ENCODE measurements at places on chromosomes 5 and 9.

- DNase-seq: no peak
Observed at GRCh38 chr5:760363-761058, 24.0 kb downstream of the ZDHHC11B start.

DNA sequence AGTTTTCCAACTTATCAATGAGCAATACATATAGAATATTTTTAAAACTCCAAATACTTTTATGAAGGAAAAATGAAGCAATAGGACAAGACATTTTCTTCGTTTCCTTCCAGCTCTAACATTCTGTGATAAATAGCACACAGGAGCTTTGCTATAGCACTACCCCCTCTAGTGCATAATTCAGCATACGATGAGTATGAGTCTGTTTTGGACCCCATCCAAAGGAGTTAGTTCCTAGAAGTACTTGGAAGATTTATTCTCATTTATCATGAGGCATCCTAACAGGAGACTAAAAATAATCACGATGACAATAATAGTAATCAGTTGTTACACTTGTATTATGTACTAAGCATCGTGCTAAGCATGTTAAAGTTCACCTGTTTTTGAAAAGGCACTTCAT lies 1061.3 kb upstream of the DMAC1 start:
- DNase-seq: no peak

GRCh38 chr9:77224746-77225312 lies 47.5 kb downstream of the VPS13A start:
- DNase-seq: peak; percentile 19

GRCh38 chr5:80711938-80712337 lies 57.2 kb upstream of the DHFR start:
- DNase-seq: peak; percentile 17

GRCh38 chr5:148828511-148829247 lies 2.3 kb downstream of the ADRB2 start:
- peak; percentile 43 for DNase-seq

GRCh38 chr5:59094864-59095263 lies 512.0 kb downstream of the RAB3C start:
- DNase-seq: no peak

- no peak for DNase-seq
Observed at GRCh38 chr5:53265043-53265442, 155.5 kb upstream of the MOCS2 start.

DNA sequence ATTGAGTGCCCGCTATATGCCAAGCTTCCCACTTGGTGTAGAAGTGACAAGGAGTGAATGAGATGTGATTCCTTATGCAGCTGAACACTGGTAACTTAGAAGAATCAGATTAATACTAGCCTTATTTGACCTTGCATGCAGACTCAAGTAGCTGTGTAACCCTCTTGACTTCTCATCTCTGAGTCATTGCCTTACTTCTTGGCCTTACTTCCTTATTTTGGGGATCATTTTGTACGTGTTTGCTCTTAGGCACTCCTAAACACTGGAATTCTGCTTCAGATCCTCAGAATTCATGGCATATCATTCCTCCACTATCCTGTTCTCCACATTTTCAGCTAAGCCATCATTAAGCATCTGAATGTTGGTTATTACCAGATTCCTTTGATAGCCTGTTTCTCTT lies 948.9 kb upstream of the ARRDC3 start:
- DNase-seq: peak; percentile 9

- no peak for DNase-seq
Observed at GRCh38 chr5:75498208-75498777, 13.1 kb downstream of the CERT1 start.

DNA sequence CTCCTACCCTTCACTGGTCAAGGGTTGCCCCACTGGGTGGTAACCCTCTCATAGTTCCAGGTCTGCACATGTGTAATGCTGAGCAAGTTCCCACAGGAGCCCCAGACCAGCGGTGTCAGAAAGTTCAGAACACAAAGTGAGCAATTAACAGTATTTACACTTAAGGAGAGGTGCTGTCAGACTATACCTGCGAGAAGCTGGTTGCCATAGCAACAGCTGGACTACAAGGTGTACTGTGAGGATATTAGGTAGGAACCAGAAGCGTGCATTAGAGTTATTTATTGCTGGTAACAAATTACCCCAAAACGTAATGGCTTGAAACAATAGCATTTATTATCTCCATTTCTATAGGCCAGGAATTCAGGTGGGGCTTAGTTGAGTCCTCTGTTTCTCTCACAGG lies 317.0 kb upstream of the RPS23 start:
- no peak for DNase-seq

- DNase-seq: no peak
Observed at GRCh38 chr5:12093586-12093985, 189.3 kb upstream of the CTNND2 start.

GRCh38 chr5:154390096-154390495 lies 55.7 kb upstream of the SAP30L start:
- DNase-seq: no peak

GRCh38 chr9:36867241-36867640 lies 166.8 kb downstream of the PAX5 start:
- DNase-seq: no peak

- peak; percentile 89 for DNase-seq
Observed at GRCh38 chr9:105127863-105128220, 116.6 kb upstream of the SLC44A1 start.

DNA sequence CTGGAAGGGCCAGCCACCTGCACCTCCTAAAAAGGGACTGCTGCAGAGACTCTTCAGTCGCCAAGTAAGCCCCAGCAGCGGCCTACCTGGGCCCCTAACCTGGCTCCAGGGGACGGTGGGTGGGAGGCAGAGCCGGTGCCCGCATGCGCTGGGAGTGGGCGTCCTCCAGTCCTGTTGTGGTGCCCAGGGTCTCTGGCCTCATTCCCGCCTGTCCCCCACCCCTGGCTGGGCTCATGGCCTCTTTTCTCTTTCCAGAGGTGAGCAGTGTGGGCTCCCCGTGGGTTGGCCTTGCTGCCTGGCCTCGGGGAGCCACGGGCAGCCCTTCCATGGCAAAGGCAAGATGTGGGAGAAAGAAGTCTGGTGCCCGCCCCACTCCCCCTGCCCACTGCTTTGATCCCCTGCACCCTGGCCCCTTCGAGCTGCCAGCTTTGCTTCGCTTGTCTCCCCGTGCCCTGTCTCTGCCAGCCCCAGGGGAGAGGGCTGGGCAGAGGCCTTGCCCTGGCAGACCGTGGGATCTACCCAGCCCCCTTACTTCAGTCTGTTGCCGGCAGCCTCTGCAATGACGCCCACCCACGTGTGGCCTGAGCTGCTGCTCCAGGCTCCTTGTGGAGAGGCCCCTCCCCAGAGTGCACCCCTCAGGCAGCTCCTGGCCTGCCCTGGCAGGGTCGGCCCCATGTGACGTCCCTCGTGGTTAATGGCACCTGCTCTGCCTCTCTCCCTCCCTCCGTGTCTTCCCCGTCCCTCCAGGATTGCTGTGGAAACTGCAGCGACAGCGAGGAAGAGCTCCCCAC lies 5.4 kb upstream of the PRR7 start:
- no peak for DNase-seq

DNA sequence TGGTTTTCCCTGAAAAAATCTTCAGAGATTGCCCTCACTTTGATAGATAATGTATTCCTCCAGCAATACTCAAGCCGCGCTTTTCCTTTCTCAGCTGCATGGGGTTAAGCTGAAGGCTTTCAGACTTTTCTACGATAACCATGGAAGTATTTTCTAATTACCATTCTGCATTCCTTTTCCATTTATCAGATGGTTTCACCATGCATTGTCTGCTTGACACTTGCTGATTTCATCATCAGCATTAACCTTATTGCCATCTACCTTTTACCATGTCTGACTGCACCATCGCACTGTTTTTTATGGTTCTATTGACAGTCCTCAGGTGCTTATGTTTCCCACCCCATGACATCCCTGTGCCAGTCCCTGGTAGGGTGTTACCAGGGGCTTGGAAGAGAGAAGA lies 91.6 kb downstream of the DMAC1 start:
- no peak for DNase-seq

DNA sequence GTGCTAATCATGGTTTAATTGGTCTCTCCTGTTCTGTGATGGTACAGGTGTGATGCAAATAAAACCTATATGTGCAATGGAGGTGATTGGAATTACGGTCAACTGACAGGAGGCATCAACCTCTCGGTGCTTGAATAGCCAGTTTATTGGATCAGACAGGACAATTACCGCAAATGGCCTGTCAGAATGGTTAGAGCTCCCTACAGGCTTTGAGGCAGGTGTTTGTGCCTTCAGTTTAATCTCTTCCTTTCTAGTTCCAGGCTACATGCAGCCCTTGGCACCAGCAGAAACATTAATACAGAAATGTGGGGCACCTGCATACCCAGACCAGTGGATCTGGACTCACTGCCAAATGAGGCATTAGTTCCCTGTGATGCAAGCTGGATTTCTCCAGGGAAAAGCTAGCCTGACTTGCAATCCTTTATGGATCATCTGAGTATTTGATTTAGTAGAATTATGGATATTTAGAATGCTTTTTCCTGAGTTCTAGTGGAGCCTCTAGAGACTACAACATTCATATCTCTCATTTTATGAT lies 128.6 kb downstream of the MAT2B start:
- DNase-seq: no peak

GRCh38 chr5:60568646-60569045 lies 131.3 kb downstream of the DEPDC1B start:
- DNase-seq: no peak

- no peak for DNase-seq
Observed at GRCh38 chr9:36938617-36939016, 95.5 kb downstream of the PAX5 start.

- no peak for DNase-seq
Observed at GRCh38 chr9:106682420-106682819, 180.5 kb upstream of the ZNF462 start.

GRCh38 chr5:151257731-151258181 lies 4.8 kb downstream of the GM2A start:
- no peak for DNase-seq

DNA sequence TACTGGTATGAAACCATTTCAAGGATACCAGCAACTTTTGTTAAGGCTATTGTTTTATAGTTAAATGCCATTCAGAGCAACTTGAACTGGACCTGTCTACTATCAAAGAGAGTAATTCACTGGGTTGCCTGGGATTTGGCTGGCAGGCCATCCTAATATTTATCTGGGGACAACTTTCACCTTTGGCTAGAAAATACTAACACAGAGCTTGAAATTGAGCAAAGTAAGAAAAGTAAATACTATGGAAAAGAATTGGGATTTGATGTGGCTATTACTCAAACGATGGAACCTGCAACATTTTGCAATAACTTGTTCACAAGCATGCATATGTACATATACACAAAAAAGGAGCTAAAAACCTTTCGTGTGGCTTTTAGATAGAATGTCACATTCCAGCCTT lies 191.3 kb downstream of the DENND1A start:
- no peak for DNase-seq

GRCh38 chr5:107853696-107854095 lies 183.0 kb upstream of the EFNA5 start:
- no peak for DNase-seq

DNA sequence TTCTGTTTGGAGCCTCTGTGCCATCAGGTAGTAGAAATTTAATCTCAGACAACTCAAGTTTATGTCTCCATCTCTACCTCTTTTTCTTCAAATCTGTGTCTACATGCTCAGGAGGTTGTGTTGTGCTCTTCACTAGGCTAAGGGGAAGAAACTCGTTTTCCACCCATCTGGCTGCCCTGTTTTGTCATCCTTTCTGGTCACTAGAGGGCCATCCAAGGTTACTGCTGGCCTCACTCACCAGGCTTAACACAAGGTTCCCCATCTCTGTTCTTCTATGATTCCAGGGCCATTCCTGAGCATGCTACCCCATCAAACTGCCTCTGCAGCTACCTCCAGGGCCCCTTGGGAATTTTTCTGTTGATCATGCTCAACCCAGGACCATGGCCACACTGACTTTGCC lies 213.3 kb upstream of the FBXL7 start:
- peak; percentile 12 for DNase-seq

- peak; percentile 99 for DNase-seq
Observed at GRCh38 chr9:297104-297972, 82.7 kb downstream of the DOCK8 start.

DNA sequence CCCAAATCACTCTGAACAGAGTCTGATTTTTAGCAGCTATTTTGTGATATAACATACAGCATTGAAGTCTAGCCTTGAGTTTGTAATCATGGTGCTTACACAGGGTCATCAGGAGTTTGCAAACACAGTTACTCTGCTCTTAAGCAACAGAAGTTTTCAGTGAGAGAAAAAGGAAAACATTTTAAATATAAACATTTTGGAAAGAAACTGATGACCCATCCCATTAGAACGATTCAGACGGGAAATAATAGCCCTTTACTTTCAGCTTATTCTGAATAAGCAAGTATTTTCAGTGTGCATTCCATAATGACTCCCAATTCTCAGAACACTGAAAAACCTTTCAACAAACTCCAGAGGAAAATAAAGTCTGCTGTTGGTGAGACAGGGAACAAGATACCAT lies 46.7 kb upstream of the TMC1 start:
- no peak for DNase-seq

DNA sequence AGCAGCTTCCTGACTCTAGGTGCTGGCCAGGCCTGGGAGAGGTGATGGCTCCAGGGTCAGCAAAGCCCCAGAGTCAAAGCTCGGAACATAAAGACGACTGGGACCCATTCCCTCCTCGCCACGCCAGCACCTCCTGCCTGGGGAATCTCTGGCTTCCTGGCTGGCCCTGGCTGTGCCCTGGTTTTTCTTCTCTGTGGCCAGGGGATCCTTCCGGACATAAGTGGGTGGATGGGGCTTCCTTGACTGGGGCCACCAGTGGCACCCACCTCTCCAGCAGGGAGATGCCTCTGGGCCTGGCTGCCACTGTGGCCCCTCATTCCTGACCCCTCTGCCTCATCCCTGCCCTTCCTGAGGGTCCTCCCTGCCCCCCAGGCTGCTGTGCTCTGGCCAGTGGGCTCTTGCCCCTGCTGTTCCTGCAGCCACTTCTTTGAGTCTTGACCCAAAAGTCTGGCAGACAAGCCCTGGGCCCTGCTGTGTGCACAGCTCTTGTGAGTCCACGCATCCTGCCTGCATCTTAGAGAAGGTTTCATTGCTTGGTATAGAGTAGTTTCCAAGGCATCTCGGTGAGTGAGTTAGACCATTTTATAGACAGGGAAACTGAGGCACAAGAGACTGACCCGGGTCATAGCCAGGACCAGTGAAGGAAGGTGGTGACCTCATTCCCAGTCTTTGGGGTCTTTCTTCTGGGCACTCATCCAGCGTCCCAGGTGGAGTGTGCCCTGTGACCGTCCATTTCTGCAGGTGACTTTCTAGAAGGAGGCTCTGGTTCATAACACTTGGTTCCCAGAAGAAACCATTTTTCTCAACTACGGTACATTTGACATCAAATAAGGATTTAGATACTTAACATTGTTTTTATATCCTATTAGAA lies 17.3 kb upstream of the LPCAT1 start:
- DNase-seq: no peak

- peak; percentile 0 for DNase-seq
Observed at GRCh38 chr9:71001780-71002386, 119.5 kb downstream of the TRPM3 start.
